ENCODE measurements at places on chromosomes 12 and 14.

- no peak for DNase-seq
These were observed 42.6 kb downstream of the NELL2 start for GRCh38 chr12:44833561-44833960.

- DNase-seq = no peak
These were observed 75.3 kb upstream of the OR4E1 start for GRCh38 chr14:21748869-21749303.

GRCh38 chr12:104467346-104467837, 10.6 kb downstream of the CHST11 start:
- DNase-seq = no peak

DNA sequence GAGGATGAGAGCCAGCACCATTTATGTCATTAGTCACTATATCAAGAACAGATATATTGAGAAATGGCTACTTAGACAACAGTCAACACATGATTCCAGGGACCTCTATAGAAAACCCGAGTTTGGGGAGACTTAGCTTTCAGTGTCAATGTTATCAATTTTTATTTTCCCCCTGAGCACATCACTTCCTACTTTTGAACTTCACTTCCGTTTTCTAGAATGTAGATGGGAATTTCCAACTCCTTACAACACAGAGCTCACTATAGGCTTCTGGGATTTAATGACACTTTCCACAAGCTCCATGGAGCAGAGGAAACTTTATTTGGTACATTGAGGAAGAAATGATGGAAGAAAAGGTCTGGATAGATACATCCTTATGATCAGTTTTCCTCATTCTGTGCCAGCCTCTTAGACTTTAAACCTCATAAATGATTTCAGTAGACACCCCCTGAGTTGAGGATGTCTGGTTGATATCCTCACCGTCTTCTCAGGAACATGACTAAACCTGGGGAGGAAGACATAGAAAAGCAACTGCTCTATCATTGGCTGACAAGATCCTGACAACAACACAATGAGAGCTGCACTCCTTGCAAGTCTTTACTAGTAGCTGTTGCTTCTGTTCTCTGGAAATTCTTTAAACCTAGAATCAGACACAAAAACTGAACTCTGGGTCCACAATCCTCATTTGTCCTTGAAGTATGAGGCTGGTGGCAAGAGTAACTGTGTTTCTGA, 449.4 kb upstream of the OR4E1 start:
- no peak for DNase-seq

DNA sequence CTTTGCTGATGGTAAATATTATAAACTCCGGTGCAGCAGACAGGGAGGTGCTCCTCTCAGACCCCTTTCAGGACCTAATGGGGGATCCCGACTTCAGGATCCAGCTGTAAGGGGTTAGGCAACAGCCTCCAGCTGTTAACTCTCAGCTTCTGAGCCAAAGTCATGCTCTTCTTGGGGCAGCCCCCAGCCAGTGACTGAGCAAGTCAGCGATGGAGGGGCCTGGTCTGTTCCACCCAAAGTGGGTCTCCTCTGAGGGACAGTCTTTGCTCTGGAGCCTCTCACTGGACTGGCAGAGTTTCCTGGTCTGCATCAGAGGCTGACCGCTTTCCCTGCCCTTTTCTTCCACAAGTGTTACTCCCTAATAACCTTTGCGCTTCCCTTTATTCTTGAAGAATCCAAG, 184.2 kb upstream of the DIO3 start:
- DNase-seq = no peak

GRCh38 chr12:114221136-114221833, 184.7 kb downstream of the TBX5 start:
- no peak for DNase-seq

DNA sequence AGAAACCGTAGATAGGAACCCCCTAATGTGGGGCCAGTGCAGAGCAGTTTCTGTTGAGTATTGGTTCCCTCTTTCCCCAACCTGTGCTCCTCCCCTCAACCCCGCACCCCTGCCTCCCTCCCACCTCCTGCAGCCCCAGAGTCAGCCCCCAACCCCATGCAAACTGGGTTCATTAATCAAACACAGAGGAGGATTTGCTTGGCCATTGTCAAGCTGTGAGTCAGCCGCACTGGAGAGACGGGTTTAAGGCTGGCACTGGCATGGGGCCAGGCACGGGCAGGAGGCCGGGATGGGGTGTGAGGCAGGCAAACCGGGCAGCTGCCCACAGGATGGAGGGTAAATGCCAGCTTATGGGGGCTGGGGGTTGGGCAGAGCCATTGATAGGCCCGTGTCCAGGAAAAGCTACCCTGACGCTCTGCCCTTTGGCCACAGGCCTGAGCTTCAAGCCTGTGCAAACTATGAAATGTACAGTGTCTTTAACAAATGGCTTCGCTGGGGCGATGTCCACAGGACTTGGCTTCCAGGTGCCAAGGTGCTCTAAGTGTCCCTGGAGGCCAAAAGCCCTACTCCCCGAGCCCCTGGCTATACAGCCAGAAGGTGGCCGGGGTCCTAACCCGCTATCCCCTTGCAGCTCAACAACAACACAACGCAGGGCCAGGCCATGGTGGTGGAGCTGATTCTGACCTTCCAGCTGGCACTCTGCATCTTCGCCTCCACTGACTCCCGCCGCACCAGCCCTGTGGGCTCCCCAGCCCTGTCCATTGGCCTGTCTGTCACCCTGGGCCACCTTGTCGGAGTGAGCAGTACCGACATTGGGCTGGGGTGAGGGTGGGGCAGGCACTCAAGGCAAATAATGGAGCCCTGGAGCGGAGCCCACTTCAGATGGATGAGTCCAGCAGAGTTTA, 1.4 kb downstream of the AQP5 start:
- no peak for DNase-seq

- DNase-seq = no peak
These were observed 484.3 kb downstream of the NAV3 start for GRCh38 chr12:78315028-78315427.

- no peak for DNase-seq
These were observed 324.0 kb downstream of the MED13L start for GRCh38 chr12:115953450-115953849.

DNA sequence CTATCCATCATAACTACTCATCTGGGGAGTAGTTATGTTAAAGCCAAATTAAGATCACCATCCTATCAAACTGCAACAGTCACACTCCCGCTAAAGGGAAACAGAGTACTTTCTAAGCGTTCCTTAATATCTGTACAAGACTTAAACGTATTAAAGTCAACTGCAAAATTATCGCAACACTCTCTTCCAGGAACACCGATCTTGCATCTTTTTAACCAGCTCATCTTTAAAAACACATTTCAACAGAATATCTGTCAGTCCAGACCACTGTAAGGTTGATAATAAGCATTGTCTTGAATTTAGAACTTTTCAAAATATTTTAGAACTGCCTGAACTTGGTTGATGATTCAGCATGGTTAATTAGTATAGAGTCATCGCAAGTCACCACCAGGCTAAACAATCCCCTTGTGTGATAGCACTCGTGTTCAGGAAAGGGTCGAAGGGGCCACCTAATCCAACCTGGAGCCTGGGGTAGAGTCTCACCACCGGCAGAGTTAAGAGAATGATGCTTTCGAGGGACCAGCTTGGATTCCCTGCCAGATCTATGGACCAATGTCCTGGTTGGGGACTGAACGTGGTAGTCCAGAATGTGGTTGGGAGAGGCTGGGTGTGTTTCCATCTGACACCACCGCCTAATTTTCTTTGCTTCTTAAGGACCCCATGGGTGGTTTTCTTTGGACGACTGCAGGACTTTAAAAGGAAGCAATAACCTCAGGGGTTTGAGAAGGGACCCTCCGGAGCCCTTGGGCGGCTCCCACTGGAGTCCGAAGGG, 890 bp downstream of the SPTLC2 start:
- DNase-seq = no peak

- no peak for DNase-seq
These were observed 209.7 kb upstream of the PWP1 start for GRCh38 chr12:107475900-107476299.

DNA sequence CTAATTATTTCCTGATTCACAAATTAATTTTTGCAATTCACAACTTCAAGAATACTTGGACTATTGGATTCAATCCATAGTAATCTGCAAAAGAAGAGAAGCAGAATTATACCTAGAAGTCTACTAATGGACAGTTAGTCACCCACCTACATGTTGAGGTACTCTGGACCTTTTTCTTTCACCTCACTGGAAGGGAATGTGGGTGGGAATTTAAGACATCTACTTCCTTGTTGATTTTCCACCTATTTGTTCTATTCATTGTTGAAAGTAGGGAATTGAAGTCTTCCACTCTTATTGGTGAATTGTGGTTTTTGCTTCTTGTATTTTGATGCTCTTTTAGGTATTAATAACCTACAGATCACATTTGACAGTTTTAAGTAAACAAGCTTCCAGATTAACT, 11.0 kb downstream of the RESF1 start:
- DNase-seq = no peak

DNA sequence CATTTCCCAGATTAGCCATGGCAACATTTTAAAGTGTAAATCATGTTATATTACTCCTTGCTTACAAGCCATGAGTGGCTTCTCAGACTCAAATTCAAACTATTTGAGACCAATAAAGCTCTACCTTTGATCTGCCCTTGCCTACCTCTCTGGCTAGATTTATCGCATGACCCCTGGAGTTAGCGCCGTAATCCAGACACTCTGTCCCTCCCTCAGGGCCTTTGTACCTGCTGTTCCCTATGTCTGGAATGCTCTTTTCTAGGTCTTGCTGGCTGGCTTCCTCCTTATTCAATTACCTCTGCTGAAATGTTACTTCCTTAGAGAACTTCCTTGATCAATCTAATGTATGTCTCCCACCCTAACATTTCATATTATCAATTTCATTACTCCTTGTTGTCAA, 16.3 kb downstream of the SIX4 start:
- no peak for DNase-seq

DNA sequence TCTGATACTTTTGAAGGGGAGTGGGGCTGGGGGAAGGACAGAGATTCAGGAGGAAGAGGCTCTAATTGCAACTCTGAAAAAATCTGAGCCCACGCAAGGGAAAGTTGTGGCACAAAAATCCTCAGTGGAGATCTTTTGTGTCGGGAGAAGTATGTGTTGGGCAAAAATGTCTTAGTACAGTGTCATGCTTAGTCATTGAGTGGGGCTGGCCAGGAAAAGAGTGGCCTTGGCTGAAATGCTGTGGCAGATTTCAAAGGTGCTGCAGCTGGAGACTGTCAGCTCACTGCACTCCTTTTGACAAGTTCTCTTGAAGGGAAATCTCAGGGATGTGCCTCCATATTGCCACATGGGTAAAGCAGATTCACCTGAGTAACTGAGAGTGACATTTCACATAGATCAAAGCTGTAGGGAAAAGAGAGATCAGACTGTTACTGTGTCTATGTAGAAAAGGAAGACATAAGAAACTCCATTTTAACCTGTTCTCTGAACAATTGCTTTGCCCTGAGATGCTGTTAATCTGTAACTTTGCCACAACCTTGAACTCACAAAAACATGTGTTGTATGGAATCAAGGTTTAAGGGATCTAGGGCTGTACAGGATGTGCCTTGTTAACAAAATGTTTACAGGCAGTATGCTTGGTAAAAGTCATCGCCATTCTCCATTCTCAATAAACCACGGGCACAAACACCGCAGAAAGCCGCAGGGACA, 36.0 kb upstream of the GLIPR1 start:
- DNase-seq = no peak

DNA sequence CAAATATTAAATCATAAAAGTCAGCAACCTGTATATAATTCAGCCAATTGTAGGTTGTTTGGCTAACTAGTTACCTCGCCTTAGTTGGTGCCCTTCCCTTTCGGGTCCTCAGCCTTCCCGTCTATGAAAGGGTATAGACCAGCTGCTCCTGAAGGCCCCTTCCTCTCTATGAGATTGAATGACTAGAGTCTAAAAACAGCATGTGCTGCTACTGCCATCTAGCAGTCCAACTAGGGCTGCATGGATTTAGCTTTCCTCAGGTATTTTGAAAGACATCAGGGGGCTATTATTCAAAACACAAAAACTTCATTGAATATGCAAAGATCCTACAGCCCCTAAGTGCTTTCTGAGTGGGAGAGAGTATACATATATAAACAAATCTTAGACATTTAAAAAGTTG, 37.0 kb upstream of the TMEM263 start:
- DNase-seq = no peak

GRCh38 chr12:68468036-68468435, 135.9 kb upstream of the MDM1 start:
- DNase-seq = no peak

GRCh38 chr14:54025661-54026060, 69.0 kb upstream of the BMP4 start:
- no peak for DNase-seq

GRCh38 chr12:93622485-93622884, 50.0 kb downstream of the SOCS2 start:
- no peak for DNase-seq

- DNase-seq = no peak
These were observed 3.8 kb downstream of the MCRS1 start for GRCh38 chr12:49563951-49564685.

DNA sequence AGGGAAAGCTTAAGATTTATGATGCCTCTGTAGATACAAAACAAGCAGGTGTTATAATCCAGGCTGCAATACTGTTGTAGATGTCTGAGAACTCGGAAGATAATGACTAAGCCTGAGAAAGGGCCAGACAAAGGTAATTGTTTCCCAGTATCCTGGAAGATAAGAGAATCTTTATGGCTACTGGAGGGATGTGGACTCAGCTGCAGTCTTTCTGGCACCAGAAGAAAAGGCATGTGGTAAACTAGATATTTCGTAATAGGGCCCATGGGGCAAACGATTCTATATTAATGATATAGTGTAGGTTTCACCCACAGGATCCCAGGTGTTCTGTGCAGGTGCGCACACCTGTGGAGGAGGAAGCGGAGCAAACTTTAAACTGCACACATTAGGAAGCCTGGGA, 9.2 kb upstream of the APOLD1 start:
- DNase-seq = no peak

GRCh38 chr12:75953312-75953906, 78.2 kb downstream of the PHLDA1 start:
- no peak for DNase-seq

DNA sequence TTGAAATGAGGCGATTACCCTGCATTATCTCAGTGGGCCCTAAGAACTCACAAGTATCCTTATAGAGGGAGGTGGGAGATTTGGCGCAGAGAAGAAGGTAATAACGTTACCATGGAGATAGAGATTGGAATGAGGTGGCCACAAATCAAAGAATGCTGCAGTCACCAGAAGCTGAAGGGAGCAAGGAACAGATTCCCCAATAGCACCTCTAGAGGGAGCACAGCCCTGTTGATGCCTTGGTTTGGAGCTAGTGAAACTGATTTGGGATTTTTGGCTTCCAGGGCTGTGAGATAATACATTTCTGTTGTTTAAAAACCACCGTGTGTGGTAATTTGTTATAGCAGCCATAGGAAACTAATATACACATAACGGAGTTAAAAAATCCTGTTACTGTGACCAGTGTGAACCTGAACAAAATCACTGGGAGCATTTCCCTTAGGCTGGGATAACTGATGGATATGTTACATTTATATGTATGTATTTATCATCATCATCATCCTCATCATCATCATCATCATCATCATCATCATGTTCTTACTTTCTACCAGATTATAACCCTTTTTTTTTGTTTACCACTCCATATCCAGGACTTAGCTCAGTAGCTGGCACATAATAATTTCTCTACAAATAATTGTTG, 100.3 kb downstream of the LIN7A start:
- no peak for DNase-seq
